ENCODE measurements at places on chromosomes 3 and 15.

DNA sequence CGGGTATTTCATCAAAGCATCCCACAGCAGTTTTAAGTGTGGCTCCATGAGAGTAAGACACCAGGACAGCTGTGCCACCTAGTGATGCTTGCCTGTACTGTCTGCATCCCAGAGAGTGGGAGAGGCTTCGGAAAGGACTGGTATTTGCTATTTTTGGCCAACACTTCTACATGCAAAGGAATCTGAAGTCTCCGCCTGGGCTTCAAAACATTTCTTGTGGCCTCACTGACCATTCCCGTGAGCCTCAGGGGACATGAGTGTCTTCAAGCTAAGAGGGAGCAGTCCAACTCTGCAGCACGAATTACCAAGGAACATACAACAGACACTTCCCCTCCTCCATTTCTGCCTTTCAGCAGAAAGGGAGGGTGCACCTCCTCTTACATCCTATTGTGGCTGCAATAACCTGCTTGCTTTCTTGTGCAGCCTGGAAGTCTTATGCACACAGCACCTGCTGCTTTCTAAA lies 177.5 kb downstream of the RORA start:
- no peak for DNase-seq

GRCh38 chr3:189393598-189393997 lies 221.8 kb downstream of the TPRG1 start:
- no peak for DNase-seq

DNA sequence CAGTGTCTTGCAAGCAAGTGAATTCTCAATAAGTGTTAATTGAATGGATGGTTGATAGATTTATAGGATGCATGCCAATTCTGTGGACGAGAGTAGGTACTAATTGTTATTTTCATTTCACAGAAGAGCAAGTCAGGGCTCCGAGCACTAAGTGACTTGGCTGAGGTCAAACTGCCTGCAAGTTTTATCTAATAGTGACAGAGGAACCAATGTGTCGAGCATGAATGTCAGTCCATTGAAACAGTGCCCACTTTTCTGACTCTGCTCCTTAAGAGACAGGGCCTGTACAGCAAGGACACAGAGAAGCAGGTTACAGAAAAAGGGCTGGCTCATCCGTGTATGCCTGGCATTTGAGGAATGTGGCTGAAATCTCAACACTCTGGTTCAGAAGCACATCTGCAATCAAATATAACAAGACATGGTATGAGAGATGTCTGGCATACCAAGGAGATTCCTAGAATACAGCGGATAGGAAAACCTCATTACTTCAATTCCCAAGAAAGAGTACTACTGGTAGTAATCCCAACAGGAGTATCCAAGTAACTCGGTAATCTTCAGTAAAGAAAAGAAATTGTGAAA lies 6.0 kb upstream of the B3GNT5 start:
- no peak for DNase-seq

- DNase-seq, result no peak
These were observed 28.6 kb upstream of the SH3BP5 start for GRCh38 chr3:15360788-15361493.

- no peak for DNase-seq
These were observed 204.9 kb downstream of the CNTN4 start for GRCh38 chr3:2303566-2303965.

DNA sequence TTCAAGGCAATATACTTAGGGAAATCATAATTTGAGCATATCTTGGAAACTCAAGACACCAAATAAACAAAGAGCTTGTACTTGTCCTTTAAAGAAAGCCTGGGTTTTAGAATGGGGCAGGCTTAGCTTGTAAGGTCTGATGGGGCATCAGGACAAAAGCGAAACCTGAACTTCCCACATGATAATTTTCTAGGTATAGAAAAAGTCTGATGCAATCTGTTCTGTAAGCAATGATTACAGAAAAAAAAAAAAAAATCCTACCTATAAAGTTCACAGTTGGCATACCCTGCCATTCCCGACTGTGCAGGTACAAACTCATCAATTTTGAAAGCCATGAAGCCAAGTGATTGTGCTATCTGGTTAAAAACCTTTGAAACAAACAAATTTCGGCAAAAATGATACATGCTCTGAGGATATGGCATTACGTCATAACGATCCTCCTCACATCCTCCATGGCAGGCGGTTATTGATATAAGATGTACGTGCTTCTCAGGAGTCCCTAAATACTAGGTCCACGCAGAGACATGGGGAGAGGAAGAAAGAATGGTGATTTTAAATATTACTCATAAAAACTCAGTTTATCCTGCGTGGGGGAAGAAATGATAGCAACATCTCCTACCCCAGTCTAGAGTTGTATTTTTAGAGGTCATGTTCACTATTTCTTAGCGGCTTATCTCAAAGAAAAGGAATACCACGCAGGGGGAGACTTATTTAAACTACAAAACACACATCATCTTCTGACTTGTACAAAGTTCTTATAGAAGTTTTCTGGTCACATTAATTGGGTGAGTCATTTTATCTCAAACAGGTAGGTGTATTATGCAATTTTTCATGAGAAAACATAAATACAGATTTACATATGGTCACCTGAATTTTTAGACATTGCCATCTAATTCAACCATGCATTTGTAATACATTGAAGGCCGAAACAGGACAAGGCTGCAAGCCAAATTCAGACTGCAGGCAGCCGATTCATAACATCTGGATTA lies 27.0 kb downstream of the MB21D2 start:
- DNase-seq, result no peak

- DNase-seq, result no peak
These were observed 66.1 kb downstream of the FILIP1L start for GRCh38 chr3:100048248-100048647.

GRCh38 chr15:79640206-79640605 lies 208.1 kb downstream of the MINAR1 start:
- DNase-seq, result no peak

DNA sequence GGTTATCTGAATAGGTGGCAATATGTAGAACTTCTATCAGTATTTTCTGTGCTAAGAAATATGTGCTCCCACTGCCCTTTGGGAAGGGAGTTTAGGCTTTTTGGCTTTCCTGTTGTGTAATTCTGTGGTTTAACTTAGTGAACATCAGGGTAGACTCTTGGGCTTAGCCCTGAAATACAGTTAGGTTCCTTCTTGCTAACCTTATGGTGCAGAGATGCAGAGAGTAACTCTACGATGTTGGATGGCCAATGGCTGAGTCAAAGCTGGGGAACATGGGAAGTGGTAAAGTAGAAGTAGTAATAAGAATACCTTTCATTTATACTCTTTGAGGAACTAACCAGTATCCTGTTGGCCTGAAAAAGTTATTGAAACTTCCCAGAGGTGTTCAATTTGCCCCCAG lies 80.8 kb upstream of the IL12A start:
- DNase-seq, result no peak

GRCh38 chr3:158731486-158731885 lies 771 bp downstream of the RARRES1 start:
- no peak for DNase-seq

GRCh38 chr15:60272623-60273022 lies 125.2 kb downstream of the ANXA2 start:
- DNase-seq, result no peak

DNA sequence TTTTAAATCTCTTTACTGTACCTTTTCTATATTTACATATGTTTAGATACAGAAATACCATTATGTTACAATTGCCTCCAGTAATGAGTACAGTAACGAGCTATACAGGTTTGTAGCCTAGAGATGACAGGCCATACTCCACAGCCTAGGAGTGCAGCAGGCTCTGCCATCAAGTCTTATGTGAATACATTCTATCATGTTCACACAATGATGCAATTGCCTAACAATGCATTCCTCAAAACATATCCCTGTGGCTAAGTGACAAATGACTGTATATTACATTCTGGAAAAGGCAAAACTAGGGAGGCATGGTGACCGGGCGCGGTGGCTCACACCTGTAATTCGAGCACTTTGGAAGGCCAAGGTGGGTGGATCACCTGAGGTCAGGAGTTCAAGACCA lies 192.4 kb upstream of the IGF1R start:
- DNase-seq, result no peak

- DNase-seq, result no peak
These were observed 14.5 kb downstream of the H1-8 start for GRCh38 chr3:129557548-129557894.

GRCh38 chr3:30333903-30334302 lies 272.5 kb upstream of the TGFBR2 start:
- DNase-seq, result no peak
